A549 treated with ZK216348 at 1 μM for 4 hours (cell line): ENCODE measurements at places on chromosomes 5 and 9. TPM values are rescaled to one million over a fixed set of nuclear protein-coding genes. Genes with fewer than 3 reads are reported as not detected.

Gene CDX1
- not detected in 5 replicates for total RNA-seq

Gene C9orf50
- total RNA-seq: not detected in 5 replicates

Gene COMMD10
- 33.9 to 38.2 TPM (median 36.3 TPM) in 5 replicates for total RNA-seq

Gene ZNF484
- 2.0 to 3.4 TPM (median 2.1 TPM) in 5 replicates for total RNA-seq

Gene PCDHGA12
- not detected in 5 replicates for total RNA-seq

Gene TMOD1
- 1.7 to 2.9 TPM (median 2.3 TPM) in 5 replicates for total RNA-seq

Gene TLE1
- total RNA-seq: 79.7 to 94.0 TPM (median 81.8 TPM) in 5 replicates

Gene NR5A1
- 0.09 TPM in 1 of 5 replicates, not detected in the others for total RNA-seq

Gene BHMT
- total RNA-seq: not detected in 5 replicates

Gene C9orf153
- total RNA-seq: 0.14 to 0.46 TPM (median 0.35 TPM) in 4 of 5 replicates, not detected in the other

Gene KIF4B
- total RNA-seq: not detected in 5 replicates

Gene IFNK
- total RNA-seq: not detected in 5 replicates

Gene PCDHA1
- total RNA-seq: 0.14 to 0.48 TPM (median 0.19 TPM) in 5 replicates

Gene ATP10B
- not detected in 5 replicates for total RNA-seq

Gene CACNA1B
- 0.02 to 0.07 TPM (median 0.05 TPM) in 4 of 5 replicates, not detected in the other for total RNA-seq

Gene PRKAA1
- total RNA-seq: 30.6 to 59.0 TPM (median 43.2 TPM) in 5 replicates

Gene CAMK4
- total RNA-seq: not detected in 5 replicates

Gene MYMK
- total RNA-seq: not detected in 5 replicates

Gene RNF208
- total RNA-seq: 0.79 to 2.6 TPM (median 2.0 TPM) in 5 replicates

Gene FGF18
- total RNA-seq: 0.75 to 1.2 TPM (median 0.80 TPM) in 5 replicates

Gene WHRN
- 3.9 to 8.6 TPM (median 7.2 TPM) in 5 replicates for total RNA-seq

Gene TAF11L2
- not detected in 5 replicates for total RNA-seq

Gene ASPN
- total RNA-seq: not detected in 5 replicates

Gene MRPL50
- total RNA-seq: 12.1 to 25.8 TPM (median 13.7 TPM) in 5 replicates

Gene SLC30A5
- 33.0 to 41.2 TPM (median 38.5 TPM) in 5 replicates for total RNA-seq

Gene TRIM7
- total RNA-seq: 36.6 to 46.1 TPM (median 43.5 TPM) in 5 replicates

Gene PCDHA5
- 0.59 to 0.91 TPM (median 0.69 TPM) in 5 replicates for total RNA-seq

Gene PALM2AKAP2
- 0.06 to 0.59 TPM (median 0.34 TPM) in 5 replicates for total RNA-seq

Gene CDH6
- total RNA-seq: 0.07 to 0.15 TPM (median 0.11 TPM) in 4 of 5 replicates, not detected in the other

Gene PRUNE2
- not detected in 5 replicates for total RNA-seq

Gene SLC25A46
- total RNA-seq: 18.8 to 33.7 TPM (median 31.0 TPM) in 5 replicates

Gene INSL4
- 13.6 to 17.0 TPM (median 16.2 TPM) in 5 replicates for total RNA-seq

Gene SLC1A3
- 0.35 TPM in 1 of 5 replicates, not detected in the others for total RNA-seq

Gene ORM2
- total RNA-seq: not detected in 5 replicates

Gene GFPT2
- 41.3 to 62.8 TPM (median 57.6 TPM) in 5 replicates for total RNA-seq

Gene CNTLN
- total RNA-seq: 3.5 to 6.7 TPM (median 5.5 TPM) in 5 replicates

Gene SHISAL2B
- total RNA-seq: 0.20 TPM in 1 of 5 replicates, not detected in the others

Gene OR1K1
- total RNA-seq: not detected in 5 replicates

Gene BARHL1
- total RNA-seq: not detected in 5 replicates

Gene GLRA1
- not detected in 5 replicates for total RNA-seq

Gene MEGF10
- not detected in 5 replicates for total RNA-seq

Gene SLC6A19
- total RNA-seq: 0.06 to 0.12 TPM (median 0.07 TPM) in 4 of 5 replicates, not detected in the other

Gene MSANTD3
- total RNA-seq: 66.4 to 85.8 TPM (median 71.2 TPM) in 5 replicates

Gene RIOK2
- total RNA-seq: 20.8 to 26.9 TPM (median 24.2 TPM) in 5 replicates

Gene IFNB1
- total RNA-seq: not detected in 5 replicates

Gene SCGB3A2
- not detected in 5 replicates for total RNA-seq

Gene SREK1
- 27.4 to 37.3 TPM (median 35.9 TPM) in 5 replicates for total RNA-seq

Gene LRRC26
- 0.39 to 2.0 TPM (median 1.6 TPM) in 5 replicates for total RNA-seq

Gene STPG3
- total RNA-seq: not detected in 5 replicates

Gene CRHBP
- total RNA-seq: not detected in 5 replicates

Gene SHC3
- 0.36 to 0.58 TPM (median 0.47 TPM) in 5 replicates for total RNA-seq

Gene PROB1
- 0.18 to 0.37 TPM (median 0.28 TPM) in 5 replicates for total RNA-seq

Gene DNAH5
- 0.82 to 2.3 TPM (median 1.5 TPM) in 5 replicates for total RNA-seq

Gene RGS7BP
- not detected in 5 replicates for total RNA-seq

Gene SLC6A3
- 0.13 to 0.45 TPM (median 0.16 TPM) in 5 replicates for total RNA-seq
